ENCODE measurements at places on chromosomes 6 and 20.

GRCh38 chr20:47493963-47494293, 7.8 kb upstream of the NCOA3 start:
- no peak for DNase-seq

DNA sequence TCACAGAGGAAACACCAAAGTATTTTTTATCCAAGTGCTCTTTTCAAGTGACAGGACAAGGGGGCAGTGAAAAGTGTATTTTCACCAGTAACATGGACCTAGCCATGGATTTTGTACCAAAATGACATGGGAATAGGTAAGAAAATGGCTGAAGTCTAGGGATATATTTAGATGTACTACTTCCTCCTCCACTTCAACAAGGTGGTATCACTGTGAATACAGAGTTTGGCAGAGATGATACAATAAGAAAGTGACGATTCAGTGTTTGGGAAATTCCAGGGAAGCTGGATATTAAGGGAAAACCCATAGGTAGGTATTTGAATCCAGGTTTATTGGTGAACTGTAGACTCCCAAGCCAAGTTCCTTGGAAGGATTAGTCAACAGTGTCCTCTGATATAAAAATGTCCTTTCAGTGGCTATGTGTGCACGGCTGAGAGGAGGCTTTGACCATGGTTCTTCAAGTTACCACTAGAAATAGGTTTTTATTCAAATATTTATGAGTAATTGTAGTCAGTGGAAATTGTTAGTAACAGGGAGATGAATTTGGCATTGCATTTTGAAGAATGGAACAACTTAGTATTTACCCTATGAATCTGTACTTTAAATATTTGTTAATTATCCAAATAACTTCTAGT, 356.0 kb upstream of the CITED2 start:
- no peak for DNase-seq

- peak; percentile 39 for DNase-seq
These were observed 474 bp downstream of the CEBPB start for GRCh38 chr20:50191065-50191543.

DNA sequence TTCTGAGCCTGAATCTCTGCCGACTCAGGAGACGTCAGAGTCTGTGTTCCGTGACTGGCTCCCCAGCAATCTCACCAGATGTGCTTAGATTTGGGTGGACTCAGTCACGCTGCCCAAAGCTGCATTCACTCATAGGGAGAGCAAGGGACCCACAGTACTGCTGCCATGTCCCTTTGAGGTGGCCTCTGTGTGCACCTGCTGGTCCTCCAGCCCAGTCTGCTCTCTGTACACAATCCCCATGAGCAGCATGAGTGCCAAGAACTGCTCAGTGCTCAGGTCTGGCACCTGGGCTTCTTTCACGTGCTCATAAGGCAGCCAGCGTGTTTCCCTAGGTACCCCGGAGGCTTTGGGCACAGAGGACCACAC, 44.2 kb upstream of the TIAM2 start:
- DNase-seq: no peak

GRCh38 chr6:139265512-139266190, 26.1 kb downstream of the TXLNB start:
- DNase-seq: no peak

DNA sequence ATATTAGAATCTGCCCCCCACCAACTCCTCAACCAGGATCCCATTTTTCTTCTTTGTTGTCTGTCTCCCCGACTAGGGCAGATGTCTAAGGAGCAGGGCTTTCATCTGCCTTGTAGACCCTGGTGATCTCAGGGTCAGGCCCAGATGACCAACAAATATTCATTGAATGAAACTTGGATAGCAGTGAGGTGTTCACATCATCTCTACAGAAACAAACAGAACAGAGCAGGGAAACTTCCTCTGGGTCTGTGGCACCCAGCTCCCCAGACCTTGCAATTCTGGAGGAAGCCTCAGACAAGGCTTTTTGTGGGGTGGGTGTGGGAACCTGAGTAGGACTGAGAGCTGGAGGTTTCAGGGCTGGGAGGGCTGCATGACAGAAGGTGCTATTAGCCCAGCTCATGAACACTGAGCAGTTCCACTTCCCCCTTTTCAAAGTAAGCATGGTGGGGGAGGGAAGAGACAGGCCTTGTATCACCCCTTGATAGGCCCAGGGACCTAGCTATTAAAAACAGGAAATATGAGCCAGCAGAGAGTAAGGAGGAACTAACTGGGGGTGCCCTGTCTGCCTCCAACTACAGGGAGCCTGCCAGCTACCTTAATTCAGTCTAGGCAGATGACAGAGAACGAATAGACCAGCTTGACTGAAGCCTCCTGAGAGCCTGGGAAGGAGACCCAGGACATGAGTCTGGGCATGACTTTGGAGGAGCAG, 37.3 kb upstream of the TOP1 start:
- DNase-seq: no peak

DNA sequence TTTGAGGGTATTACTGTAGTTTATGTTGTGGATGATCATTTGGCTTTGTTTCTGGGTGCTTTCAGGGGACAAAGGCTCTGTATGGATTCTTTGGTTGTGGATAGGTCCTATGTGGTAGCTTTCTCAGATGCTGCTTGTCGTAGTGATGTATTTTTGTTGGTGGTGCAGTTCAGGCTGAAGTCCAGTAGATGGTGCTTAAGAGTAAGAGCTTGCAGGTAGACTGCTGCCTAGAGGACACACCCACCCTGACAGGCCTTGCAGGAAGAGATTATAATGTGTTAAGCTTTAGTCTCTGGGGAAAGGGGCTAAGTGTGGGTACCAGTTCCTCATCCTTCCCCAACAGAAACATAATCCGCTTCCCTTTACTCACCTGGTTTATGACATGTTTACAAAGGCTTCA, 62.6 kb upstream of the ADGRB3 start:
- peak; percentile 13 for DNase-seq

DNA sequence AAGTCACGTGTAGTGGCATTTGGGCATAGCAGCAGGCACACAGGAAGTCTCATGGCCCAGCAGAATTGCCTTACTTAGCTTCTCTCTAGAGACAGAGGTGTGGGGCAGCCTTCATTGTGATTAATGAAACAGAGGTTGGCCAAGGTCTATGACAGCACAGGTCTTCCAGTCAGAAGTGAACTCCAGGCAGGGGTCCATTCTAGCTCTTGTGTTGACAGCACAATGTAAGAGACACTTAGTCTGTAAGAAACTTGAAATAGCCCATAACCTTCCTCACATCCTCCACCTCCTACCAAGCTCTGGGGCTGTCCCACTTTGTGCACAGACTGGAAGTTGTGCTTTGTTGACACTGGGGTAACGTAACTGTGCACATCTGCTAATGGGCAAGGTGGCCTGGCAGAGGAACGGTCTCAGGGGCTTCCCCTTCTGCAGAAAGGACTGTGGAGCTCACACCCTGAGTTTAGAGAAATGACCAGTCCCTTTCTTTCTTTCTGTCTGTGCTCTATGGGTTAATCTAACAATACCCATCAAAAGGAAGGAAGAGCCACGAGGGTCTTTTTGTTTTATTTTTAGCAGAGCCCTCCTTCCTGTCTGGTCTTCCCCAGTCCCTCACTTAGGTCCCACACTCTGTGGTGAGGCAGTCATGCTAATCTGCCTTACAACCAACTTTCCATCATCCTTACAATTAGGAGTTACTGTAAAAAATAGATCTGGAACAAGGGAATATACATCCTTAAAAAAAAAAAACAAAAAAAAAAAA, 35.6 kb upstream of the TAGAP start:
- no peak for DNase-seq

DNA sequence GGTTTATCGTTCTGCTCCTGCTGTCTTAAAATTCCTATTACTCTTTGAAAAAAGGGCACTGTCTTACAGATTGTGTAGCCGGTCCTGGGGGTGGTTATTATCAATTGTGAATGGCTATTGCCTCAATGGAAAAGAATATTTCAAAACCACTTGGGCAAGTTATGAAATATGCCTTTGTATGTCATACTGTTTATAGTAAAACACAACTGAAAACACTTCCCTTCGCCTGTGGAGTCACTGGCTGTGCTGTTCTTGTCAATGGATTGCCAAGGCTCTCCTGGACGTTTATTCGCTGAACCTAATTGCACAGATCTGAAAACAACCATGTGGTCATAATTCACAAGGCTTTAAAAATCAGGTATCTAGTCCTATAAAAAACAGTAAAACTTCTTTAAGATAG, 47.8 kb upstream of the TAGAP start:
- DNase-seq: no peak

GRCh38 chr6:149470948-149471347, 13.9 kb downstream of the ZC3H12D start:
- DNase-seq: no peak

GRCh38 chr20:16258766-16259165, 314.5 kb downstream of the KIF16B start:
- DNase-seq: no peak

DNA sequence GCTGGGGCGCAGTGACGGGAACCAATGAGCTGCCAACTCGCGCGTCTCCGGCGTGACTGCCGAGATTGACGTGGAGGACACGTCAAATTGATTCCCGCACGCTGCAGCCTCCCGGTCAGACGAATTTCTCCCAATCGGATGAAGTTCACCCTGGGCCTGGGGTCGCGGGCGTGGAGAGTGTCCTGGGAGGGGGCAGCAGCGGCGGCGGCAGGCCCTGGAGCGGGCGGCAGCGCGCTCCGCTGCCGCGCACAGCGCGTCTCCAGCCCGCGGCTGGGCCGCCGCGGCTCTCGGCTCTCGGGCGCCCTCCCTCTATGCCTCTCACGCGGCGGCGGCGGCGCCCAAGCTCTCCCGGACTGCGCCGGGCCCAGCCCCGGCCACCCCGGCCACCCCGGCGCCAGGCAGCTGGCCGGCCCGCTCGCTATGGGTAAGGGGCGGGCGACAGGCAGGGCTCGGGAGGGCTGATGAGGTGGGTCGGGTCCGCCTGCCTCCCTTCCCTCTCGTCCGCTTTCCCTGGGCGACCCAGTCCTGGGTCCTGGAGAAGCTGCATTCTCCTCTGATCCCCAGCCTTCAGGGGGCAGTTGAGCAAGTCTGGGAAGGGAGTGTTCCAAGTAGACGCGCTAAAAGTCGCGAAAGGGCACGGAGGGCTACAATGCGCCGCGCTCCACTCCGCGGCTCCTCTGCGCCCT, at the start of gene PAX1:
TSS of gene PAX1 (plus strand) at position 90 of the 686 bp plus-strand sequence. CDS start at position 139, 49 bp downstream.
- DNase-seq: no peak

DNA sequence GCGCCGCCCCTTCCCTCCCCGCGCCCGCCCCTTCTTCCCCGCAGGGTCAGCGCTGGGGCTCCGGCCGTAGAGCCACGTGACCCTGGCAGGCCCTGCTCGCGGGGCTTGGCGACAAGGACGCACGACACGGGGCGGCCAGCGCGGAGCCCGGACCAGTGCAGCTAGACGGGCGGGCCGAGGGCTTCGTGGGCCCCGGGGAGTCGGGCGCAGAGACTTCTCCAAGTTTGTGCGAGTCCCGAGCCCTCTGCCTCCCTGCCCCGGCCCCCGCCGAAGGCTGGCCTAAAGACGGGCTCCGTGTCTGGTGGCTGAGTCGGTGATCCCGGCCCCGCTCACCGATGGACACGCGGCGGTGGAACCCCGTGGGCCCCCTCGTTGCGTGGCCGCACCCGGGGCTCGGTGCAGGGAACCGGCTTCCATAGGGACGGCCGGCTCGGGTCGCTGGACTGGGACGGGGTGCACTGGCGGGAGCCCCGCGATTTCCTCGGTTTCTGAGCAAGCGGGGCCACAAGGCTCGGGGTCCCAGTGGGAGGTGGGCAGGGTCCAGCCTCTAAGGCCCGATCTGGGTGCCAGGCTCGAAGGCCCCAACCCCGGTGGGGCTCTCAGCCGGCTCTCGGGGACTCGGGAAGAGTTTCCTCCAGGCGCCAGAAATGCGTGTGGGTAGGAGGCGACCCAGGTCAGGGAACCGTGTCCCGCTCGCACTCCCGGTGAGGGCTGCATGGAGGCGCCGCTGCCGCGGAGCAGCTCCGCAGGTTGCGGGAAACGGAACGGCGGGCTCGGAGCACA, 452 bp upstream of the GATA5 start:
- no peak for DNase-seq

DNA sequence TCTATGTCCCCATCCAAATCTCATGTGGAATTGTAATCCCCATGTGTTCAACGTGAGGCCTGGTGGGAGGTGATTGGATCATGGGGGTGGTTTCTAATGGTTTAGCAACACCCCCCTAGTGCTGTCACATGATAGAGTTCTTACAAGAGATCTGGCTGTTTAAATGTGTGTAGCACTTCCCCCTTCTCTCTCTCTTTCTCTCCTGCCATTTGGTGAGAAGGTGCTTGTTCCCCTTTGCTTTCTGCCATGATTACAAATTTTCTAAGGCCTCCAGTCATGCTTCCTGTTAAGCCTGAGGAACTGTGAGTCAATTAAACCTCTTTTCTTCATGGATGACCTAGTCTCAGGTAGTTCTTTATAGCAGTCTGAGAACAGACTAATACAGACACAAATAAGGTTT, 165.4 kb downstream of the OGFRL1 start:
- no peak for DNase-seq

- no peak for DNase-seq
These were observed 450.0 kb downstream of the PTPRT start for GRCh38 chr20:42739683-42740082.

DNA sequence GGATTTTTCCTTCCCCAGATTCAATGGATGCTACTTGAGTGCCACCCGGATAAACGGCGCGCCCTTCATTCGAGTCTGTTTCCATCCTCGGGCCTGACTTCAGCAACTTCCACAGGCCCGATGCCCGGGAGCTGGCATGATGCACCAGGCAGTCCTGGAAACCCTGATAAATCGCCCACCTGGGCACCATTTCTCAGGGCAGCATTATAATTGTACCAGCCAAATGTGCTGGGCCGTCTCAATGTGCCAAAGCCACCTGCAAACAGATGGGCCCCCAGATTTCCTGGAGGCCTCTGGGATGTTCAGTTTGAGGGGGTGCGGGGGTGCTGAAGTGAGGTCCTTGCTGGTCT, 65.8 kb downstream of the NOL4L start:
- DNase-seq: no peak

DNA sequence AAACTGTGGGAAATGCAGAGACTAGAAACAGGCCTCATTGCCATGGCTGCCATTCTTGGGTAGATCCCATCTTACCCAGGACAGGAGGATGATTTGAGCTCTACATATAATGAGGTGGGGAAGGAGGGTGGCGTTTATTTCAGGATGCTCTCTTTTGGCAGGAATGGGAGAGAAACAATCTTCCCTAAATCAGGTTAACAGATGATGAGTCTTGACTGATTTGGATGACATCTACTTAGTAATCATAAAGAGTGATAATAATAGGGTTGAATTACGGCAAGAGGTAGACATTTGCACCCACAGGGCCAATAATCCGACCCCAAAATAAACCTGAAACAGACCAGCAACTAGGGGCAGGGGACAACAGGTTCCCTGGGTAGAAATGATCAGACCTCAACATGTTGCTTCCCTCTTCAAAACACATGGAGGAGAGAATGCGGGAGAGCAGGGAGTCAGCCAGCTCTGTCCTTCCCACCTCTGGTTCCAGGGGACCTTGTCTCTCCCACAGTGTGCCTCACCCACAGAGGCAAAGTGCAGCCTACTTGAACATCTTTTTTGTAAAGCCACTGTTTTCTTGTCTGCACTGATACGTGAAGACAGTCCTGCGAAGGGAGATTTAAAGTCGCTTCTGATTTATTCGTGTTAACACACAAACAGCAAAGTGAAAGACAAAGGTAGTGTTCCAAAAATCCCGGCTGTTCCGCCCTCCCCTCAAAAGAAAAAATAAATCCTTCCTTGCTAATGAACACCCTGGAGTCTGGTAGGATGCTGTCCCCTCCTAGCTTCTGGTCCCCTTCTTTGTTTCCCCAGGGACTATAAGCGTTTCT, 3.9 kb downstream of the FOXQ1 start:
- no peak for DNase-seq
